ENCODE measurements at places on chromosomes 11 and 22. TPM values are rescaled to one million over a fixed set of nuclear protein-coding genes. Genes with fewer than 3 reads are reported as not detected.

Gene ISX
- not detected for total RNA-seq

Gene MMP12
- not detected for total RNA-seq

Gene CHRM1
- 0.10 TPM for total RNA-seq

Gene CALCA
- not detected for total RNA-seq

Gene LMO1
- 0.41 TPM for total RNA-seq

Gene C11orf87
- not detected for total RNA-seq

Gene CARD18
- total RNA-seq = not detected
